D341Med (cell line): ENCODE measurements at places on chromosomes 3 and 15.

DNA sequence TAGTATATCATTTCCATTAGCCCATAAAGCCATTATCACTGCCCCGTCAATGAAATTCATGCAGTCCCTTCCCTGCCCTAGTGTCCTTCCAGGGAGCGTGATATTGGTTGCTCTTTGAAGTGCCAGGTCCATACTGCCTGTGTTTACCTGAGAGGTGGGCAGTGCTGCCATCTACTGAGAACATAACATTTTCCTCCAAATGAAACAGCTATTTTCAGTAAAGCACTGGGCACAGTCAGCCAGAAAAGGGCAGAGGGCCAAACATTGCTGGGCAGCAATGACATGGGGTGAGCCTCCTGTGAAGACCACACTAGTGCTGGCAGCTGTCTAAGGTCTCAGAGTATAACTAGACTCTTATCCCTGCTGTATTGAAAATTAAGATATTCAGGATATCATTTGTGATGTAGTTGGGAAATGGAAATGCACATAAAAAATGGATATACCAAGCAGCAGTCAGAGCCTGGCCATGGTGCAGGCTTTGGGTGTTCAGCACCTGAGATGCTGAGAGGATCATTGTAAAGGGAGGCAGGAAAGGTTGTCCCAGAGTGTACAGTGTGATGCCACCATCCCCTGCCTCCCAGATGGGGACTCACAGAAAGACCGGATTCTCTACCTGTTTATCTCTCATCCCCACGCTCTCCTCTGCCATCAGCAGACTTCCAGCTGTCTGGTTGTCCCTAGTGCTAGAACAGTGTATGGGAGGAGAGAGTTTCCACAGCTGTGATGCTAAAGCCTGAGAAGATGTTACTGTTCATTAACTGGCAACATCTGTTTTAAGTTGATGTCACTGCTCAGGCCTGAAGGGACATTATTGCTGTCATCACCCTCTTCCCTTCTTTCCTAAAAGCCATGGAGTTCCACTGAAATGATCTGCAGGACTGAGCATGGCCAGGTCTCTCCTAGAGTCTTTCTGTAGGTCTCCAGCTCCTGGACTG lies 108.8 kb downstream of the ARNT2 start:
- DNase-seq: no peak

DNA sequence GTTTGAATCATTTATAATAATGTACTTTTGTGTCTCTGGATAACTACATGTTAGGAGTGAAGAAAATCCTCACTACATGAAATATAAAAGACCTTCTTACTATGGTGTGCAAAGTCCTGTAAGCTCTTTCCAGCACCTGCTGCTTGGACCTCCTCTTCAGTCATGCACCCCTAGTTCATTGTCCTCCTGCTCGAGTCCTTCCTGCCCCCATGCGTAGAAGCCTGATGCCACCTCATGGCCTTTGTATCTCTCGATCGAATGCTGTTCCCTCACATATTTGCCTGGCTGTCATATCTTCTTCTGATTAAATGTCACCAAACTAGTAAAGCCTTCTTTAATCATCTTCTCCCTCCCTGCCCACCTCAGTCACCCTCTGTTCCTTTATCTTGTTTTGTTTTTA lies 49.9 kb upstream of the SUCLG2 start:
- no peak for DNase-seq

DNA sequence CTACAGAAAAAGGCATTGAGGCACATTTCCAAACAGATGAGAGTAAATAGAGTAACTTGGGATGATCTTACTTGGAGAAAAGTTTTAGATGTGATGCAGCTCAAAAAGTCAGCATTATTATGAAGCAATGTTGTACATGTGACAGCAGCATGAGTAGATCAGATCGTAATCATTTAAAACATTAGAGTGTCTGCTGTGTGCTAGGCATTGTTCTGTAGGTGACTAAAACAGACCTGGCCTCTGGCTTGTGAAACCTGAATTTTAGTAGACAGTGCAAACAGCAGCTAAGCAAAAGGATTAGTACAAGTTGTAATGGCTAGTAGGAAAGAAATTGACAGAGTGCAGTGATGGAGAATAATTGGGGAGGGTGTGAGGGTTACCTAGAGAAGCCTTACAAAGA lies 15.1 kb downstream of the UBE2E1 start:
- DNase-seq: no peak

DNA sequence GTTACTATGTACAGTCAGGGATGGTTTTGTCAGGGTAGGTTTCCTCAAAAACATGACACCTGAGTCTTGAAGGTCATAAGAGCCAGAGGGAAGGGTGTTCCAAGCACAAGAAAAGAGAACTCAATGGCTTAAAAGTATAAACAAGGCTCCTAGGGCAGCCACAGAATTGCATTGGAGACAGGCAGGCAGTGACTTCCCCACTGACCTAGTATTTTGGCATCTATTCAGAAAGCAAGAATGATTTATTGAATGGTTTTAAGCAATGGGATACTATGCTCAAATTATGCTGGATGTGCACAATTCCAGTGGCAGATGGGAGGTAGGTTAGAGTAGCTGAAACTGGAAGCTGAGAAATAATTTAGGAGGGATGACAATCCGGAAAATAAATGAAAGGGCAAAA lies 54.0 kb downstream of the TSC22D2 start:
- DNase-seq: no peak

DNA sequence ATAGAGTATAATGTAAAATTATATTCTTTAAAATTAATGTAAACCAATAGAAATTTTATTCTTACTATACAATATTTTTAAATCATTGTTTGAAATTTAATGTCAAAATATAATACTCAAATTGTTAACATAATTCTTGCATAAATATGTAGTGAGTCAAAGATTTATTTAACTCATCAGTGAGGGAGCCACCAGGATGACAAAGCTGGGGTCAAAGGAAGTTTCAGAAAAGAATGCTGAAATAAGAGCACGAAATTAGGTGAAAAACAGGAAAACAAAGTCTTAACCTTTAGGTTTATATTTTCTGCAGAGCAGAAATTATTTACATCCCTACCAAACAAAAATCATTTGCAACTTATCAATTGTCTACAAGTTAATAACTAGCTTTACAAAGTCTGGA lies 74.1 kb downstream of the DIPK2A start:
- DNase-seq: no peak

DNA sequence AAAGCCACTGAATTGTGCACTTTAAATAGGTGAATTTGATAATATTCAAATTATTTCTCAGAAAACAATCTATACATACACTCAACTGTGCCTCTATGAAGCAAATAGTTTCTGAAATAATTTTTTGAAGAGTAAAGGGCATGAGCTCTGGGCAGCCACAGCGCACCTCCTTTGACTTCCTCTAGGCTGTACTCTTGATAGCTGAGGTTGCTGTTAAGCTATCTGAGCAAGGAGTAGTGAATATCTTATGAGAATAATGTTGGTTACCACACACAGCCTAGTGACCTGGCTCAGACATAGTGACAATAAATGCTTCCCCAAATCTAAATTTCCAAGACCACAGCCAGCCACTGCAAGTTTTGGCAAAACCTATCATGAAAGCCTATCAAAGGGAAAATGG lies 11.6 kb upstream of the SEC61A1 start:
- DNase-seq: no peak

DNA sequence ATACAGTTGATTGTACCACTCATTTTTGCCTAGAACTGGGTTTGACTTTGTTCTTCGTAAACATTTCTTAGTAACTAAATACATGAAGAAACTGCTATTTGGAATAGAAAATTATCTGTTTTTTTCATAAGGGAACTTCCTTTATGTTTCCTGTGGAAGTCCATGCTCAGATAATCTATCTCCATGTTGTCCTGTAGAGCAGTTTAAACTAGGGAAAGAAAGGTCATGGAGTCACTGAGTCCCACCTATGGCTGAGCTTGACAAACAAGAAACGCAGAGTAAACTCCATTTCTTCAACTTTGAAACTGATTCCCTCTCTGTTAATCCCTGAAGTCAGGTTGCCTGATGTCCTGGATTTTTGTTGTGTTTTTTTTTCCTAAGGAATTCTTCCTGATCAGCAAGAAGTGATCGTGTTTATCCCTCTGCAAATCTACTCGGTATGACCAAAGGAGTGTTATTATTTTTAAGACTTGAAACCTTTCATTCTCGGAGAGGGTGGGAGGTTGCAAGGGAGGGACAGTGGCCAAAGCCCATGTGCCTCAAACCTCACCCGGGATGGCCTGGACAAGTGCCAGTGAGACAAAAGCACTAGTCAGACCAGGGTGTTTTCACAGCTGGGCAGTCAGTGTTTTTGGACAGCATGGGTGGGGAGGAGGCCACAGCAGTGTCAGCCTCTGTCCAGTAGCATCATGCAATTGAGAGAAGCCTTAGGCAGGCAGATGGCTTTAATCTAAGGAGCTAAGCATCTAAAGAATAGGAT lies 129.8 kb upstream of the PHLDB2 start:
- no peak for DNase-seq

DNA sequence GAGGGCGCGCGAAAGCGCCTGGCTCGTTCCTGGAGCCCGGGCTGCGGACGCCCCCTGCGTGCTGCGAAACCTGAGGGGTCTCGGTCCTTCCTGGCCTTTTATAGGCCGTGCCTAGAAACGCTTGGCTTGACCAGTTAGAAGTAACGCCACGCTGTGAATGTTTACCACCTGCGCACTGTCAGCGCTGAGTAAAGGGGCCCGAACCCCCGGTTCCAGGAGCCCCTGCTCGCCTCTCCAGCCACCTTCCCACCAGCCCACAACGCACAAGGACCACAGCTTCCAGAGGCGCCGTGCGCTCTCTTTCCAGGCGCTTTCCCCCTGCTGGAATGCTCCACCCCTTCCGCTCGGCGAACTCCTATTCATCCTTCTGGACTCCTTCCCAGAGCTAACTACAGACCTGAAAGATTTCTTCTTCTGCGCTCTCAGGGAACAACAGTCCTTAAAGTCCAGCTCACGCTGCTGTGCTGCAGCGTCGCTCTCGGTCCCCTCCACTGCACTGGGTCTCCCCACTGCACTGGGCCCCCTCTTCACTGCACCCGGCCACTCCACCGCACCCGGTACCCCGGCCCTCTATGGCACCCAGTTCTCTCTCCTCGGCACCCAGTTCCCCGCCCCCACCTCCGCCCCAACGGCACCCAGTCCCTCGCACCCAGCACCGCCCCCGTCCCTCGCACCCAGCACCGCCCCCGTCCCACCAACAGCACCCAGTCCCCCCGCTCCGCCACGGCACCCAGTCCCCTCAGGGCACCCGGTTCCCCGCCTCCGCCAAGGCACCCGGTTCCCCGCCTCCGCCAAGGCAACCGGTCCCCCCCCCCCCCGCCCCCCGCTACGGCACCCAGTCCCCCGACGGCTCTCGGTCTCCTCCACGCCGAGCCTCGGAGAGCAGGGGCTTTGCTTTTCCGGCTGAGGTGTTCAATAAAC lies 69.8 kb downstream of the SQOR start:
- peak; percentile 46 for DNase-seq

DNA sequence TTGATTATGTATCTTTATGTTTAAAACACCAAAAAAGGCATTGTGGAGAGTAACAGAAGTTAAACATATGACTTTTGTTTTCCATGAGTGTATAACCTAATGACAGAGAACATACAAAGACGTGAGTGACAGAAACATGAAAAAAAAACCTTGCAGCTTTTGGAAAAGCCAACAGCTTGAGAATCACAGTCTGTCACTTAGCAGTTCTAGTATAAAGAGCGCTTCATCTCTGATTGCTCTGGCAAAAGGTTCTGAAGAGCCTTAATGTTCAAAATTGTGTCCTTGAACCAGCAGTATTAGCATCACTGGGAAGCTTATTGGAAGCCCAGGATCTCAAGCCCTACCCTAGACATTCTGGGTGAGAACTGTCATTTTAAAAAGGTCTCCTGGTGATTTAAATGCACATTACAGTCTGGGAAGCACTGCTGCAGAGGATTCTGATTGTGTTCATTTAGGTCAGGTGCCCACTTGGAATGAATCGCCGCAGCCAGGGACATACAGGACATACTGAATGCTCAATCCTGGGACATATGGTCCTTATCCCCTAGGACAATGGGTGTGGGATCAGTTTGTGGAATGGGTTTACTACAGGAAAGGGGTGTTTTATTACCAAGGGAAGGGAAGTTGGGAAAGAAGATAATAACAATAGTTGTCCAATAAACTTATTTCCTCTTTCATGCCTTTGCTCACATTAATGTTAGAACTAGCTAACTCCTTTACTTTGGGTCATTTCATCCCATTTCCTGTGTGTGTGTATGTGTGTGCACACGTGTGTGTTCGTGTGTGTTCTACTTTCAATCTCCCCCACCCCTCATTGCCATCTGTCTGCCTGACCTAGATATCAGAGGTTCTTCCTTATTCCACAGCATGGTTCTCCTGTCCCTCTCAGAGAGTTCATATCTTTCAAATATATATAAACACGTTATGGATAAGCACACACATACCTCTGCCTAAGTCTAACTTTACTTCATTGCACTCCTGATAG lies 55.0 kb downstream of the LRRC49 start:
- DNase-seq: no peak

DNA sequence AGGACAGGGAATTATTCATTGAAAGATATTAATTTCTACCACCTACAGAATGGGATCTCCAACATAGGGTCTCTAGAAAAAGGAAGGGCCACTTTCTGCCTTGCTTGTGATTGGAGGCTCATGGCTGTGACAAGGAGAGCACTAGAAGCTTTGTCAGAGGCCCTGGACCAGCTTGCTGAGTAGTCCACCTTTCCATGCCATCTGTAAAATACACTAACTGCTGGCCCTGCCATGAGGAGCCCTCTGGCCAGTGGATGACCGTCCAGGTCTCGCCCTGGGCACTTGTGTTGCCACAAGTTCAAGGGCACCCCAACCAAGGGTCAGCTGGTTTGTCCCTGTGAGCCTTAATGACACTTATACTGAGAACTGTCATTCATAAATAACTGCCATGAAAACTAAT lies 1.6 kb upstream of the SYNM start:
- DNase-seq: no peak

DNA sequence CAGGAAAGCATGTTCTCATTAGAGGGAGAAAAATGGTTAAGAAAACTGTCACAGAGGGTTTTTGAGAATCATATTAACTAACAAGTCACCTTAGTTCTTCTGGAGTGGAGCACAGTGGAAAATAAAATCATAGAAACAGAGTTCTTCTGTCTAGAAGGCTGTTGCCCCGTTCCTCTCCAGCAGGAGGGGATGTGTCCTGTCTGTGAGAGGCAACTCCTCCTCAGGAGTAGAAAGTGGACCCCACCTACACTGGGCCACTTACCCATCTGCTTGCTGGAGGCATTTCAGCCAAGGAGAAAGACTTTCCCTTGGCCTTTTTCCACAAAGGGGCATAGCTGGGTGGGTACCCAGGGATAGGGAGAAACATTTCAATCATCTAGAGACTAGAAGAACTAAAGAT lies 106.6 kb downstream of the SSR3 start:
- peak; percentile 59 for DNase-seq

- no peak for DNase-seq
These were observed 33.7 kb upstream of the IGF1R start for GRCh38 chr15:98614681-98615080.

DNA sequence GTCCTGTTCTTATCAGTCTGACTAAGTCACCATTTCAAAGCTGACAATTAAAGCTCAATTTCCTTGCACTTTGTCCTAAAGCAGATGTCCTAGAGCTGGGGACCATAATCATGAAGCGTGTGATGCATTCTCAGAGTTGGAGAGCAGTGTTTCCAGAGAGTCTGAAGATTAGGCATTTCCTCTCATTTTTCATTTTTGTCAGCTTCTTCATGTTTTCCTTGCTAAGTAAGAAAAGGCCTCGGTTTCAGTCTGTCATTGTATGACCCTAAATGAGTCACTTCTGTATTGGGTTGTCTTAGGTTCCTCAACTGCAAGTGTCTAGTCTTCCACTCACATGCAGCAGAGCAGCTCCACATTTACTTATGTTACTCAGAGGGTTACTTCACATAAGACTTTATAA lies 257.2 kb upstream of the TPRG1 start:
- DNase-seq: no peak

- DNase-seq: no peak
These were observed 23.0 kb downstream of the ACSBG1 start for GRCh38 chr15:78211189-78211921.

GRCh38 chr15:74385733-74386132 lies 18.3 kb upstream of the CYP11A1 start:
- DNase-seq: no peak
